ENCODE measurements at places on chromosomes 7 and 10.
A peak's percentile ranks its signal among the peaks of the same experiment; 100 is the strongest.

- DNase-seq = no peak
These were observed 273.9 kb upstream of the ZMIZ1 start for GRCh38 chr10:78794736-78795455.

DNA sequence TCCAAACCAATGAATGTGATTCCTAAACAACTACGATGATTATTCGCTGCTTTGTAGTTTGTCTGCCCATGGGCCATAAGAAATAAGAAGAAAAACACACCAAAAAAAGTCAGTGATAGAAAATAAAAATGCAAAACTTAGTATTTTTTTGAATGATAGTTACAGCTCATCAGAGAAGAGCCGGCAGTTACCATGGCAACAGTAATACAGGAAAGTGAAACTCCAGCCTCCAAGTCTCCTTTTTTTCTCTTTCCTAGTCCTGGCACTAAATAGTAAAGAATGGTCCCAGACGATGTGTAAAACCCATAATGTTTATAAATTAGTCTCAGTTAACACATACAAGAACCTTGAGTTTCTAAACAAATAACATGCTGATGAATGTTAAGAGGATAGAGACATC lies 21.6 kb upstream of the LHFPL3 start:
- no peak for DNase-seq

GRCh38 chr7:26900251-26900650 lies 35.9 kb upstream of the SKAP2 start:
- no peak for DNase-seq

- no peak for DNase-seq
These were observed 76.4 kb downstream of the MAP3K8 start for GRCh38 chr10:30510184-30510931.

DNA sequence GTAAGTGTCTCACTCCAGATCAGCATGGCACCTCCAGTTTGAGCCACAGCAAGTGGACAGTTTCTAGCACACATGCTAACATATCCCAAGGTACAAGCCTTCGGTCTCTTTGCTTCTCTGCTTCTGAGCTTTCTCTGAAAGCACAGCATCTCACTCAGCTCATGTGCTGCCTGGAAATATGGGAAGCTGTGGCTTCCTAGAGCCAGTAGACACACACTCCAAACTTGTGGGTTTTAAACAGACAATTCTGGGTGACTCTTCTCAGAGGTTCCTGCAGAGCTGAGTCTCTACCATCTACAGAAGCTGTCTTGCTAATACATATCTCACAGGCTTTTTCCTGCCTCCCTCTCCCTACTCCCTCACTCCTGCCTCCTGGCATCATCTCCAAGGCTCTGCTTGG lies 23.9 kb upstream of the TMEM273 start:
- no peak for DNase-seq

DNA sequence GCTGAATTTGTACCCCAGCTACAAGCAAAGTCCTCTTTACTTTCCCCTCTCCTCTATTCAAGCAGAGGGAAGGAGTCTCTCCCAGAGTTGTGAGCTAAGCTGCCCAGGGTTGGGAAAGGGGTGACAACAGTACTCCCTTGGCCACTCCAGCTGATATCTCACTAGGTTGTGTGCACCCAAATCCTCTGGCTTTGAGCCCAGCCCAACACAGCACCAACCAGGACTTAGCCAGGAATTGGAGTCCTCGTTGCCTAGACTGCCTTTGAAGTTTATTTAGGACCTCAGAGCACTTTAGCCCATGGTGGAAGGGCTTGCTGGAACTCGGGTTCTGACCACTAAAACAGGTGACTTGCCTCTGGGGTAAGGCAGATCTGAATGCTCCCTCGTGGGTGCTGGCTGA lies 35.7 kb upstream of the DYNC1I1 start:
- DNase-seq = no peak

GRCh38 chr7:265192-265997 lies 24.6 kb upstream of the FOXL3 start:
- DNase-seq = no peak

DNA sequence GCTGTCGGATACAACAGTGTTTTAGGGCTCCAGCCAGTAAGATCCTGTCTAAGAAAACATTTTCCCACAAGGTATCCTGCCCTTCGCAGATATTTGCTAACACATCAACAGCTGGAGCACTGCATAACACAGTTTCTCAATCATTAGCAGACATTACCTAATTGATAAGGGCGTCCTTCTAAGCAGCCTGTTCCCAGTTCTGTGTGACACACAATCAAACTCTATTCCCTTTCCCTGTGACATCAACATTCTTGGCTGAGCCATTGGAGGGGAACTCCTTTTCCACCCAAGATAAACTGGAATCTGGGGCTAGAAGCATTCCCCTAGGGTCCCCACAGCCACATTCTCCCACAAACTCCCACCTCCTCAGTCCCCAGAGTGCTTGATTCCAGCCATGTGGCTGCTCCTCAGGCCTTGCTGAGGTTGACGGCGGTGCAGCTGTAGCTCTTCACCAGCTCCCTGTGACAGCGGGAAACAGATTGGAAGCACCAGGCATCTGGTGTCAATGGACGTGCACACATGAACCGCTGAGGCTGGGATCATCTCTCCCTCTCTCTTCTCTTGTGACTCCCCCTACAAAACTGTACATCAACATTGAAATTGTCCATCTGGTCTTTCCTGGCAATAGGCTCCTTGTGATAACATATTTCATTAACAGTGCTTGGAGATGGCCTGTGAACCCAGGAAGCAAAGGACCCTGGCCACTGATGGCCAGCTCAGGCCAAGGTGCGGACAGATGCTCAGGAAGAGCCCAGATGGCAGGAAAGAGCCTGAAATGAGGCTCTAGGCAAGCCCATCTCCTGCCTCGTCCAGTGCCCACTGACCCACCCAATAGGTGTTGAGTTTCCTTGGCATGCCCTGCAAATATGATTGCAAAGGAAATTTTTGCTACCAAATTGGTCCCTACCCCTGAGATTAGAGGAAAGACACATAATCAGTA lies 131.1 kb upstream of the TBX20 start:
- no peak for DNase-seq

- DNase-seq = no peak
These were observed 47.8 kb upstream of the FIGNL1 start for GRCh38 chr7:50497968-50498367.

GRCh38 chr10:28125701-28126100 lies 126.8 kb upstream of the ODAD2 start:
- DNase-seq = no peak

DNA sequence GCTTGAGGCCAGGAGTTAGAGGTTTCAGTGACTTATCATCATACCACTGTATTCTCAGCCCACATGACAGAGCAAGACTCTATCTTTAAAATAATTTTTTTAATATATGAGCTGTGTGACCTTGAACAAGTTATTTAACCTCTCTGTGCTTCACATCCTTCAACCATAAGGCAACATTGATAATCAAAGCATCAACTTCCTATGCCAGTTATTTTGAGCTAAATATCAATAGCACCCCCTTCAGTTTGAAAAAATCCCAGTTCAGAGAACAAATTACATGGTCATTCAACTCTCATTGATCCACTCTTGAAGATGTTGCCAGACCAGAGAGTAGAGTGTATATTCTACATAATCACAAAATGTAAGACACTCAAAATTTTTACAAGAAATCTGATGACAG lies 53.0 kb downstream of the ASNS start:
- no peak for DNase-seq

DNA sequence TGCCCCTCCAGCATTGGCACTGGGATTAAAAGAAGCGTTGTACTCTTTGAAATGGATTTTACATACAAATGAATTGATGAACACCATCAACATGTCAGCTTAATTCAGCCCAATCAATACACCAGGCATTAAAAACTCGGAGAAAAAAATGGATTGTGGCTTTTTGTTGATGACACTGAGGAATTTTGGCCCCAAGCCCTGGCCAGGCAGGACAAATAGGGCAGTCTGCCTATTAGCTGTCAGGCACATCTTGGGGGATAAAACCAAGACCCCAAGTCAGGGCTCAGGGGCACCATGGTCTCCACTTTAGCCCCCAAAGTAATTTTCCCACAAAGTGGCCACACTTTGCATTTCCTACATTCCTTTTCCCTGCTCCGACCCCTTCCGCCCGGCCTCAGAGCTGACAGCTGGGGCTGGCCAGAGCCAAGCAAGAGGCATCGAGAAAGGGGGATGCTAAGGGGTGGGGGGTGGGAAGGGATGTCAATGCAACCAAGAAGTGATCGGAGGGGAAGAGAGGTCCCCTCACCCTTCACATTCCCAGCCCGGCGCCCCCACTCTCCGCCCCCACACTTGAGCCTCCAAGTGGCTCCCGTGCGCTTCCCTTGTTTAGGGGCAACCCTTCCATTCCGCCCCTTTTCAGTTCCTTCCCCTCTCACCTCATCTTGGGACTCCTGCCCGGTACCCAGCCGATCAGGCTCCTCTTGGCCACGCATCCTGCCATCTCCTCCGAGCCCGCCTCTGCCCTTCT lies 711 bp downstream of the HIP1 start:
- no peak for DNase-seq

DNA sequence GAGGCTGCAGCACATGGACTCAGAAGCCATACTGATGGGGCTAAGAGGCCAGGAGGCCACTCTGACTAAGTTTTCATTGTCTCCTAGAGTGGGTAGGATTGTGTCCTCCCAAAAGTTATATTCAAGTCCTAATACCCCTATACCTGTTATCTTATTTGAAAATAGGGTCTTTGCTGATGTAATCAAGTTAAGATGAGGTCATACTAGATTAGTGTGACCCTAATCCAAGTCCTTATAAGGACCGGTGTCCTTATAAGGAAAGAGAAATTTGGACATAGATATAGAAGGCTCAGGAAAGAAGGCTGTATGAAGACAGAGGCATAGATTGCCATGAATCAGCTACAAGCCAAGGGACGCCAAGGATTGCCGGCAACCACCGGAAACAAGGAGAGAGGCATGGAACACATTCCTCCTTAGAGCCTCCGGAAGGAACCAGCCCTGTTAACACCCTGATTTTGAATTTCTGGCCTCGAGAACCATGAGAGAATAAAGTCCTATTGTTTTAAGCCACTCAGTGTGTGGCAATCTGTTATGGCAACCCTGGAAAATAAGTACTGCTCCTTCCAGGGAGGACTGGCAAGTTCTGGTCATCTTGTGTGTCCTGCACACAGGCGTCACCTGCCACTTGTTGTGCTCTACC lies 157.0 kb downstream of the EMX2 start:
- no peak for DNase-seq

GRCh38 chr10:24435374-24435773 lies 226.4 kb downstream of the KIAA1217 start:
- DNase-seq = no peak

- no peak for DNase-seq
These were observed 78.5 kb downstream of the ZMIZ1 start for GRCh38 chr10:79147306-79147705.

DNA sequence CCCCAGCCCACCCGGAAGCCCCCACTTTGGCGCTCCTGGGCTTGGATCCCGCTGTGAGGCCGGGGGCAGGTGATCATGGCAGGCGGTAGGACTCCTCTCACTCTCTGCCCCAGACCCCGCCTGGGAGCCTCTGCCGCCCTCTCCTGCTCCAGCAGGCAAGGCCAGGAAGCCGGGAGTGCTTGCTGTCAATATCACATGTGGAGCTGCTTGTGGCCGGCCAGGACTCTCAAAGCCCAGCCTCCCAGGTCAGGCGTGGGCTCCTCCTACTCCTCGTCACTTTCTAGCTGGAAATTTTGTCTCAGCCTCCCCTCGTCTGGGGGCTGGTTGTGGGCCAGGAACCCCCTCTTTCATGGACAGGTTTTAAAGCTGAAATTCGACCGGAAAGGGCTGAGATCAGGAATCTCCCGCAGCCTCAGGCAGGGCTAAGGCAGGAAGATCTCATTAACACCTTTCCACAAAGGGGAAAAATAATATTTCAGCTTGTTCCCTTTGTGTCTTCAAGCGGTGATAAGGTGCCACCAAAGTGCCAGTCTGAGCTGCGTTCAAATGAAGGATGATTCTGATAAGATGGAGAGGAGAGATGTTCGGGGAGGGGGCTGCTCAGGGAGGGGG lies 273.6 kb upstream of the PODXL start:
- DNase-seq = no peak

- no peak for DNase-seq
These were observed 245.5 kb upstream of the STEAP1 start for GRCh38 chr7:89908736-89909135.

GRCh38 chr10:19499291-19499770 lies 316.9 kb upstream of the PLXDC2 start:
- no peak for DNase-seq

- DNase-seq = no peak
These were observed 50.6 kb downstream of the ADAMTS14 start for GRCh38 chr10:70722820-70723424.

GRCh38 chr7:47232751-47233412 lies 349.0 kb downstream of the TNS3 start:
- no peak for DNase-seq

- DNase-seq = no peak
These were observed 50.6 kb downstream of the PRPF18 start for GRCh38 chr10:13637303-13637856.

GRCh38 chr7:21108182-21108581 lies 319.7 kb upstream of the SP4 start:
- DNase-seq = no peak

DNA sequence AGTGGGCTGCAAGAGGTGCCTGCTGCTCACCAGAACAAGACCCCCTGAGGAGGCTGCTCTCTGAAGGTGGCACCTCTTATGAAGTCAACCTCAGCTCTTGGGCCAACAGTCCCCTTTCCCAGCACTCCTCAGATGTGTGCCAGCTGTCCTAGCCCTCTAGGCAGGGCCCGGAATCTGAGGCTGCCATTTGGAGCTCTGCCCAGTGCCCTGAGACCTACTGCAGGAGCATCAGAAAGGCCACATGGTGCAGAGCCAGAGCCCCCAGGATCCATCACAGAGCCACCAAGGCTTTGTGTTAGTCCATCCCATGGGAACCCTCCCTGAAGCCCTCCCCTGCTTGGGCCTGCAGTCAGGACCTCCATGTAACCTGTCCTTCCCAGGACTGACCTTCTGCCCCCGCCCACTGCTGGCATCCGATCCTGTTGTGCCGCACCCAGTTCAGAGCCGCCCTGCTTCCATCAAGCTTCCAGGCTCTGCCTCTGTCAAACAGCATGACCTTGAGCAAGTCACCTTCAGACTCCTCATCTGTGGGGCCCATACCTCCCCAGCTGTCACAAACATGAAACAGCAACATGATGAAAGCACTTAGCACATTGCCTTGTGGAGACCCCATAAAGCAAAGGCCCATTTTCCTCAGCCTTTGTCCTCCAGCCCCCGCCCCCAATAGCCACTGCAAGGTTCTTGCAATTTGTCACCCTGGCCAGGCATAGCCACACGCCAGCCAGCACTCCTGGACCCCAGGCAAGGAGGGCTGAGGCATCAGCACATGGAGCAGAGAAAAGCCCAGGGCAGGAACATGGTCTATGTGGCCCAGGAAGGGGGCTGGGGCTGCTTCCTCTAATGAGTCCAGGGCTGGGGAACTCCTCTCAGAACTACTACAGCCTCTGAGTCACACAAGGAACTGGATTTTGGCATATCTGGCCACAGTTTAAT lies 51.7 kb downstream of the GRID1 start:
- DNase-seq = no peak

- DNase-seq = peak; percentile 47
These were observed 20.4 kb downstream of the SH2B2 start for GRCh38 chr7:102306916-102307677.

GRCh38 chr10:51698473-51699063 lies 827 bp downstream of the CSTF2T start:
- DNase-seq = no peak
